Ascending aorta (tissue), 2 donors: ENCODE measurements at places on chromosomes 6 and 20. TPM values are rescaled to one million over a fixed set of nuclear protein-coding genes. Genes with fewer than 3 reads are reported as not detected.

GRCh38 chr6:152828431-152828830, 77.8 kb downstream of the VIP start:
- DNase-seq = no peak

GRCh38 chr6:160124007-160124406, 2.4 kb downstream of the SLC22A1 start:
- no peak for DNase-seq

- no peak for DNase-seq
These were observed 868 bp downstream of the NCOA3 start for GRCh38 chr20:47502271-47503239.

- DNase-seq = no peak
These were observed 63.3 kb downstream of the SCAF8 start for GRCh38 chr6:154796484-154796883.

- DNase-seq = no peak
These were observed 114.4 kb upstream of the BCLAF1 start for GRCh38 chr6:136404007-136404406.

DNA sequence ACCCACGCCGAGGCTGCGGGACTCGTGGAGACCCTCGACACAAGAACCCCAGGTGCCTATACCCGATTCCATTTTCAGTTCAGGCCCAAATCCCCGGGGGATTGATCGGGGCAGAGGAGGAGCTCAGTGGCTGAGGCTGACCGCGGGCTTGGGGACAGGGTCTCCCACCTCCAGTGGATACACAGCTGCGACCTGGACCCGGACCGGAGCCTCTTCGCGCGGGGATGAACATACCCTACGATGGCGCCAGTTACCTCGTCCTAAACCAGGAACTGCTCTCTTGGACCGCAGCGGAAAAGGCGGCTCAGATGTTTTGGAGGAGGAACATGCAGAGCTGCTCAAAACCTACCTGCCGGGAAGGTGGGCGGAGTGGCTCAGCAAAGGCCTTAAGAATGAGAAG, 27.4 kb upstream of the HLA-G start:
- DNase-seq = no peak

The CUL9 gene
- total RNA-seq = 36.1 TPM

The MOG gene
- total RNA-seq = not detected
